ENCODE measurements at places on chromosomes 2 and 18.

DNA sequence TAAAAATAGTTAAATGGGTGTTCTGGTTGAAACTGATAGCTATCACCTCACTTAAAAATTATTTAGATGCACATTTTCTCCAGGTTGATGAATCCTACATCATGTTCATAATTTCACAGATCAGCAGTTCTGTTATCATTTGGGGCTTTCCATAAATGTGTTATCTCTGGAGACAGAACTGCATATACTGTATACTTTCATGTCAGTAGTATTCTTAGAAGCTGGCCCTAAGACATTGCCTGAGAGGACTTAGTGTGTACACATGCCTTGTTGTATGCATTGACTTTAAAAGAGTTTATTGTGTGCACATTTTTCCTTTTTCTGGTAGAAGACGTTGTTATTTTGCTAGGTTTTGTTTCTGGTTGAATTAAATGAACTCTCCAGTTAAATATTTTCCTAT lies 41.0 kb downstream of the PIK3C3 start:
- DNase-seq: no peak

GRCh38 chr2:232418466-232419244 lies 12.0 kb downstream of the ALPG start:
- no peak for DNase-seq

DNA sequence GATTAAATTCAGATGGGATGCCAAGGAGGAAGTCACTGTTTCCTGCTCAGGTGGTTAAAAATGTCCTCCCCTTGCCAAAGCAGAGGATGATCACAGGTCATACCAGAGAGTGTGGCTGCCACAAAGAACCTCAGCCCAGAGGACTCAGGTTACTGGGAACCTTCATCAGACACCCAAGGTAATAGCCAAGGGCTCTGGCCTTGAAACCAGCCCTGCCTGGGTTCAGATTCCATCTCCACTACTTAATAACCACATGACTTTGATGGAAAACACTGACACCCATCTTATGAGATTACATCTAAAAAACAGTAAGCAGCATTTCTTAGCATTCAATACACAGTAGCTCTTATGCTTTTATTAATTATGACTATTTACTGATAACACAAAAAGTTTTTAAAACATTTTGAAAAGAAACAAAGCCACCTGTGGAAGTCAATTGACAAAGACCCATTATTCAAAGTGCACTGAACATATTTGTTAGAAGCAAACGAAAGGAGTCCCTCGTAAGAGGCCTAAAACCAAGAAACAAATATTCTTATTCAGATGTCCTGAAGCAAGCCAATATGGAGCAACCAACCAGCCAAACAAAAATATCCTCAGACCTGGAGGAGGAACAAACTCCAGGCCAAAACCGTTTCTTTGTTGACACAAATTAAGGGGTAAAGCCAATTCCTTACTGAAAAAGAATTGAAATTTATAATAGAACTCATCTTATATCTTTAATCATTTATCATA lies 241.5 kb downstream of the RNF152 start:
- no peak for DNase-seq

- DNase-seq: no peak
Observed at GRCh38 chr18:40233931-40234616, 1721.0 kb upstream of the PIK3C3 start.

GRCh38 chr2:70123829-70124116 lies 36.5 kb downstream of the PCBP1 start:
- no peak for DNase-seq

DNA sequence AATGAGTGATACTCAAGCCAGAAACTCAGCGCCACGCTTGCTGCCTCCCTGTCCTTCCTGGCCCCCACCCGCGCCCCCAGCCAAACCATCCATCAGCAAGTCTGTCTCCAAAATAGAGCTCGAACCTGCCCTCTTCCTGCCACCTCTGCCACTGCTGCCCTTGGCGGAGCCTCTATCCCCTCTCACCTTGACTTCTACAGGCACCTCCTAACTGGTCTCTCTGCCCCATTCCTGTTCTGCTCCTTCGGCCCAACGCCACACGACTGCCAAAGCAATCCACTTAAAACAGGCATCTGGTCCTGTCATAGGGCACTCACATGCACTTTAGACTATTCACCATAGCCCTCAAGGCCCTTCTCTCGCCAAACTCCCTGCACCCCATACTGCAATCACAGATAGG lies 210.3 kb upstream of the SMAD2 start:
- no peak for DNase-seq

- DNase-seq: no peak
Observed at GRCh38 chr2:44546459-44547127, 184.8 kb downstream of the CAMKMT start.

DNA sequence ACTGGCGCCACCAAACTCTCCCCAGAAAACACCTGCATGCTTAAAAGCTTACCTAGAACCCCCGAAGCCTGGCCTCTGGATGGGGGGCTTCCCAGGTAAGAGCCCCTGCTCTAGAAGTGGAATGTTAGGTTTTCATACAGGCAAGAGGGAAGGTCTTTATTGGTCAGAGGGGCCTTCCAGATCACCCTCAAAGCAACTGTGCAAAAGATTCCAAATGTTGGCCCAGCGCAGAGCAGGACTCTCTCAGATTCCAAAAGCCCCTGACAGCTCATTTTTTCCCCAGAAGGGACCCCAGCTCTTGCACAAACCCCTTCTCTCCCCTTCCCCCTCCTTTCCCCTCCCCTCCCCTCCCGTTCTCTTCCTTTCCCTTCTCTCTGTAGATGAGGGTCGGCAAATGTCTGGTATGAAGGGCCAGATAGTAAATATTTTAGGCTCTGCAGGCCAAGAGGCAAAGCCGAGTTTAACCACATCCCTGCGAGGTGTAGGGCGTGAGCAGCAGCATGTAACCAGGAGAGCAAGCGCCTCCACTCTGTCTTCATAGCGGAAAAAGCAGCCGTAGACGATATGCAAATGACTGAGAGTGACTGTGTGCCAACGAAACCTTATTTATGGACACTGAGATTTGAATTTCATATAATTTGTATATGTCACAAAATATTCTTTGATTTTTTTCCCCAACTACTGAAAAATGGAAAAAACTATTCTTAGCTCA lies 116.9 kb downstream of the SMAD7 start:
- peak; percentile 29 for DNase-seq

- no peak for DNase-seq
Observed at GRCh38 chr2:68970566-68971265, 3.7 kb upstream of the GKN1 start.

DNA sequence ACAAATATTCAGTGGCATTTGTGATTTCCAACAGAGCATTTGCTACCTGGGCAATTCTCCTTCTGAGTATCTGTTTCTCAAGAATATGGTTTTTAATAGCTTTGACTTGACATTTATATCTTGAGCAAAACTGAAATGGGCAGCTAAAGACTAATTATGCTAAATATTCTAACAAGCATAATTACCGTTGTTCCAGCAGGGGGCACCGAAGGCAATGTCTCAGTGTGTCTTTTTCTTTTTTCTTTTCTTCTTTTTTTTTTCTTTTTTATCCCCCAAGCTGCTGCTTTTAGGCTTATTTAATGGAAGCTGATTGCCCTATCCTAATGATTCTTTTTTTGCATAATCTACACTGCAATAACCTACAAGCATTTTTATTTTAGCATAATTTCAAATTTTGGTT lies 138.9 kb upstream of the NABP1 start:
- peak; percentile 43 for DNase-seq

DNA sequence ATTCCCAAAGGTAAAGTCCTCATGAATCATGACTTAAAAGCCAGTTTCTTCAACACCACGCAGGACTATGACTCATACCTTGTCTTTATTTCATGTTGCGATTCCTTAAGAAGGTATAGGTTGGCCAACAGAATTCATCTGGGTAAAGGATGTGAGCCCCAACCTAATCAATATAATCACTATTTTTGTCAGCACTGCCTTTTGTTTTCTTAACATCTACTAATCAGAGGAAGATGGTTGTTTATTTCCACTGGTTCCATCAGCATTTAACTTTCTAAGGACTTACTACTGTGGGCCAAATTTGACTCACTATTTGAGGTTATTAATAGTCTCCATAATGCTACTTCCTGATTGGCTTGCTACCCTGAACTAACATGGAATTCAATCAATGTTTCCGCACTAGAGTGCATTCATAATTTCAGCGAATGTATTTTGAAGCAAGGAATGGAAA lies 78.6 kb downstream of the SCG2 start:
- no peak for DNase-seq

- no peak for DNase-seq
Observed at GRCh38 chr2:175903384-175903936, 98.6 kb downstream of the LNPK start.

DNA sequence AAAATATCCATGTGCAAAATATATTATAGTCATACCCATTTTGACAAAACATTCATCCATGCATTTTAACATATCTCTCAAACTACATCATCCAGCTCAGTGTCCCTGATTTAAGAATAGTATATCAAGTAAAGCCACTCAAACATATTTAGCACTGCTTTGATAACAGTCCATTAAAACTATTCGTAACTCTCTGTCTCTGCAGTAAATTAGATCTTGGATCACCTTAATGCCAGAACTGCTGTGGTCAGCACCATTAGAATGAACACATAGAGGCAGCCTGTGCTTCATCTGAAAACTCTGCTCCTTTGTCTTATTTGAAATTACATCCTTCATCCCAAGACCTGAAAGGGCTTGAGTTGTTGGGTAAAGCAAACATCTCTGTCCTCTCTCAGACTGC lies 234.0 kb downstream of the MBD2 start:
- no peak for DNase-seq

DNA sequence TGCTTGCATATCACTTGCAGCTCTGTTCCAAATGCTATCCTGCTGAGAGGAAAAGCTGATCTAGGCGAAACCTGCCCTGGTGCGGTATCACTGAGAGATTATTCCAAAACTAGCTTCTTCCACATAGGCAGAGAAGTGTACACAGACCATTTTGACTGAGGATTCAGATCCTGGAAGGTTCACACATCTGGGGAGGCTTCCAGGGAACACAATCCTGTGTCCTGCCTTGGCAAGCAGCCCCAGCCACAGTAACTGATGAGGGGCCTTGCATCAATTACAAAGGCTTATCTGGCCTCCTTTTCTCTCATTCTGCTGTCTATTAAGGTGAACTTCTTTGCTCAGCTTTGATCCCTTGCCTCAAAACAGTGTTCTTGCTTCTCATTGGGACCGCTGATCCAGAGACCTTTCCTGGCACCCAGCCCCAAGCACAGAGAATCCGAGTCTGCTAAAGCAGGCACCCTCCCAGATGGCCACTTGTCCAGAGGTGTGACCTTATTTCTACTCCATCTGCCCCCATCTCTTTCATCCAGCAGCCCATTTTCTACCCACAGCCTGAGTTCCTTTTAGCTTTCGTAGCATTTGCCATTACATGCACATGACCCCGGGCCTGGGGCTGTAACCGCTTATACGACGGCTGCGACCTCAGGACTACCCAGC lies 52.3 kb upstream of the ZFP36L2 start:
- DNase-seq: no peak

DNA sequence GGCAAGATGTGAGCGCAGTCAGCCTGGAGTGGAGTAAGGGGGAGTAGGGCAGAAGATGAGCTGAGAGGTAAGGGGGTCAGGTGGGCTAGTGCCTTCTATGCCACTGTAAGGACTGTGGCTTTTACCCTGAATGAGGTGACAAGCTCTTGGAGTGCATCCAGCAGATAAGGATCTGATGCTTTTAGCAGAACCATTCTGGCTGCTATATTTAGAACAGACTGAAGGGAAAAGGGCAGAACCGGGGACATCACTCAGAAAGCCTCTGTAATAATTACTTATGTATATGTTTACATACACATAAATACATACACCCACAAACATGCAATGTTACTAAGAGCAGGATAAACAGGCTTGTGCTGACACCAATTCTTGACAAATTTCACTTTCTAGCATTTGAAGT lies 124.8 kb downstream of the DTNB start:
- no peak for DNase-seq

DNA sequence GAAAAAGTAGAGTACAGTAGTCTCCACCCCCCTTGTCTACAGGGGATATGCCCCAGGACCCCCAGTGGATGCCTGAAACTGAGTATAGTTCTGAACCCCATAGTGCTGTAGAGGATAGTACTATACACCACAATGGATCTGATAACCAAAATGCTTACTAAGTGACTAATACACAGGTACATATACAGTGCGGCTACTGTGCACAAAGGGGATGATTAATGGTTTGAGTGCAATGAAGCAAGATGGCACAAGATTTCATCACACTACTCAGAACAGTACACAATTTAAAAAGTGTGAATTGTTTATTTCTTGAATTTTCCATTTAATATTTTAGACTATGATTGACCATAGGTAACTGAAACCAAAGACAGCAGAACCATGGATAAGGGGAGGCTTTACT lies 446.9 kb upstream of the NRP2 start:
- no peak for DNase-seq

DNA sequence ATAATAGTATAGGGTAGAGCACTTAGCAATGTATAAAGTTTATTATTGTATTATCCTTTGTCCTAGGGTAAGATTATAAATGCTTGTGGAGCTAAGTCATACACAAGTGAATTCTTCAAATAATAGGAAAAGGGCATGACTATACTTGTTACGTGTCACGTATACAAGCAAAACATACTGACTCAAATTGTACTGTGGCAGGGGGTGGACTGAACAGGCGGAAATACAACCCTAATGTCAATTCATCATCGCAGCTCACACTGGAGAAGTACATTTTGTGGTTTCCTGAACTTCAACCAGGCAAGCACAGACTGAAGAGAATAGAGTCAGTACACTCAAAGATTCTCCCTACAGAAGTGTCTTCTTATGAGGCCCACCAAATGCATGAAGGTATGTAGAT lies 201.0 kb downstream of the MBD2 start:
- no peak for DNase-seq

GRCh38 chr2:204033611-204034495 lies 97.3 kb downstream of the ICOS start:
- DNase-seq: no peak

DNA sequence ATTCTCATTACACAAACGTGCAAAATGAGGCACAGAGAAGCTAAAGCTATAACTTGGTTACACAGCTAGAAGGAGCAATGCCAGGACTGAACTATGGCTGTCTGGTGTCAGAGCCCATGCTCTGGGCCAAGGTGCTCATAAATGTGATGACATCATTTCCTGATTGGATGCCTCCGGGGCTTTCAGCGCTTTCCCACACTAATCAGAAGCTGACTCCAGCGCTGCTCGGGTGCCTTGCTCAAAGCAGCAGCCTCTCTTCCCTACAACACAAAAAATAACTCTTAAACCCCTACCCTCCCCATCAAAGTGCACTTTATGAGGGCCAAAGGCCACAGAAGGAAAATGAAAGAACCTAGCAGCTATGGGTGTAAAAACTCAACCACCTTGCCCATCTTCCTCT lies 90.7 kb downstream of the STK39 start:
- DNase-seq: no peak
